Thyroid gland (tissue), 4 donors: ENCODE measurements at places on chromosomes 5 and 9. TPM values are rescaled to one million over a fixed set of nuclear protein-coding genes. Genes with fewer than 3 reads are reported as not detected.

PCDHB16 gene
- 3.5 TPM for total RNA-seq

DNA sequence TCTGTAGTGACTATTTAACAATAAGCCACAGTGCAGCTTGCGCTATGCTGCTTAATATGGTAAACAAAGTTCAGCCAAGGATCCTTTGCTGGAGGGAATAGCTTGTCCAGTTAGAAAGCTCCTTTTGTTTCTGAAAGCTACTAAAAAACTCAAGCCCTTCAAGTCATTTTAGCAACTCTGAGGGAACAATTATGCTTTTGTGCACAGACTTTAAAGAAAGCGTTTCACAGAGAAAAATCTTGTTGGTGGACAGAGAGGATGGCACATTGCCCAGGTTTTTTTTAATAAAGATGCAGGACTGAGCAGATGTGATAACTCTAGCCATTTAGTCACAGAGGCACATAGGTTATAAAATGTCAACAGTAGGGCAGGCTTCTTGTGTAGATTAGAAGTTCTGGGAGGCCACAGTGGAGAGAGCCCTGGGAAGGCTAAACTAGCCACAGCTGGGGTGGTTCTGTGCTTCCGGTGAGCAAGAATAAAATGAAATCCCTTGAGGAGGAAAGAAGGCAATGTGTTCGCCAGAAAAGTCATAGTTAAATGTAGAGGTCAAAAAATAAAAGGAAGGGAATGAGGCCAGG, 63.4 kb downstream of the ALDH7A1 start:
- no peak for DNase-seq

DNA sequence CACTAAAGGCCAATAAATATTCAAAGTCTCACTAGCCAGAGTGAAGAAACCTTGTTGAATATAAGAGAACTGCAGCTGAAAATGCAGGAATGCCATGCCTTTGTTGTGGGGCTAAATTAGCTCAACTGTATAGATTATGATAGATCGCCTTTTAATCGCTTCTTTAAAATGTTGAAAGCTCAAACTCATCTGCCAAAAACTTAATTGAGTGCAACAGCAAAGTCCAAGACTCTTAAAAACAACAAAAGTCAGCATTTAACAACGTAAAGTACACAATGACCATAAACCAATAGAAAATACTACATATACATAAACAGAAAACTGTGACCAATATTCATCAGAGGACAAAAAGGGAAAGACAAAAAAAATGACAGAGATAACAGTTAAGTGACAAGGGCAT, 585.0 kb upstream of the CDH6 start:
- DNase-seq, result no peak

- DNase-seq, result no peak
Measured at GRCh38 chr5:9297134-9297533, 248.7 kb downstream of the SEMA5A start.

DNA sequence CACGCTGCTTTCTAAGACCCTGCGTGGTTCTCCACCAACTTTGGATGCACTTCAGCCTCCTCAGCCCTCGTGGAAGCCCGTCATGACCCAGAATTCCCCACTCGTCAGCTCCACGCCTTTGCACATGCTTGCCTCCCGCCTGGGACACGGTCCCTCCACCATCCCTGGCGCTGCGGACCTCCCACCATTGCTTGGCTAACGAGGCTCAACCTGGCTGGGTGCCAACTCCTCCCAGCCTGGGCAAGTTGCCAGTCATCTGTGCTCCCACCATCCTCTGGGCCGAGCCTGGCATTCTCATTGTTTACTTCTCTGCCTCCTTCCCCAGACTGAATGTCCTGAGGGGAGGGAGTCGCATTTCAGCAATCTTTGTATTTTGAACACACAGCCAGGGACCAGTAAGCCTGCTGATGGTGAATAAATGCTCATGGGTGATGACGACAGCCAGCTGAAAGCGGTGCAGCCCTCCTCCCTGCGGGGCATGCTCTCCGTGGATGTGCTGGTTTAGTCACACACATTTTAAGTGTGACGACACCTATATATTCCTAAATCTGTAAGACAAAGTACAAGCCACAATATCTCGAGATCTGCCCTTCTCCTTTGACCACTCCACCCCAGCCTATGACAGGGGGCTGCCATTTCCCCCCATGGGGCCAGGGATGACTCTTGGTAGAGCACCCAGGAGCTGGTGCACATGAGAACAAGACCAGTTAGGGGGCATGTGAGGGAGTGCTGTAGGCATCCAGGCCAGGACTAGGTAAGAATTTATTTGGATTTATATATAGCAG, 37.6 kb downstream of the ANKRD33B start:
- peak; percentile 76 for DNase-seq
